ENCODE measurements at places on chromosomes 2 and 18.

DNA sequence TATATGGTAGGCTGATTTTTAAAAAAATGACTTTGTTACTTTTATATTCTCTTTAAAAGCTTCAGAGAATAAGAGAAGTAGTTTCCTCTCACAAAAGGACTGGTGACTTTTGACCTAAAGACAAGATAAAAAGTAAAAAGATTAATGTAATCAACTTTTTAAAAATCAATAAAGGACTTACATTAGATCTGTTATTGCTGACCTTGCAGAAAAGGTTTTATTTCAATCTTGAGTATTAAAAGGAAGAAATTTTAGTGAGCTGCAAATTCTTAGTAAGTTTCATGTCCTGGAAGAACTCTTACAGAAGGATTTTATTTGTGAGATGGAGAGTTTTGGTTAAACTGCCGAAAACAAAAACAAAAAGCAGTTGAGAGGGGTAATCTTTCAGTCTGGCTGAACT is 2.2 kb upstream of the GAREM1 start:
- DNase-seq = no peak

DNA sequence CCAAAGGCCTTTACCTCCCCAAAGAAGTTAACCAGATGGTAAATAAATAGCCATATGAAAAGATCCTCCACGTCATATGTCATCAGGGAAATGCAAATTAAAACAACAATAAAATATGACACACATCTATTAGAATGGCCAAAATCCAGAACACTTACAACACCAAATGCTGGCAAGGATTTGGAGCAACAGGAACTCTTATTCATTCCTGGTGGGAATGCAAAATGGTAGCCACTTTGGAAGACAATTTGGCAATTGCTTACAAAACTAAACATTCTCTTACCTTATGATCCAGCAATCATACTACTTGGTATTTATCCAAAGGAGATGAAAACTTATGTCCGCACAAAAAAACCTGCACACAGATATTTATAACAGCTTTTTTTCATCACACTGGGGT is 1.3 kb upstream of the TANK start:
- DNase-seq = no peak

DNA sequence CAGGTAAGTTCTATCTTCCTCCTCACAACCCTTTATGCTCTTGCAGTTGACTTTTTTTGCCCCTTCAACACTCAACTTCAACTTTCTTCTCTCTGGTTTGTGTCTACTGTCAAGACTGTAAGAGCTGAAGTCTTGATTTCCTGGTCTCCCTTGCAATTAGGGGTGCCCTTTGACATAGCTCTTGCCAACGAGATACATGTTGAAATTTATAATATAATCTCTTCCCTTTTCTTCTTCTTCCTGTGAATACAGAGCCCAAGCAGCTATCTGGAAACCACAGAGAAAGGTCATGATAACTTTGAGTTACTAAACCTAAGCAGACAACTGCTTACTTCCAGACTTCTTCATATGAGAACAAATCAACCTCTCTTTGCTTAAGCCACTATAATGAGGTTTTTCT is 163.5 kb downstream of the MC4R start:
- no peak for DNase-seq

DNA sequence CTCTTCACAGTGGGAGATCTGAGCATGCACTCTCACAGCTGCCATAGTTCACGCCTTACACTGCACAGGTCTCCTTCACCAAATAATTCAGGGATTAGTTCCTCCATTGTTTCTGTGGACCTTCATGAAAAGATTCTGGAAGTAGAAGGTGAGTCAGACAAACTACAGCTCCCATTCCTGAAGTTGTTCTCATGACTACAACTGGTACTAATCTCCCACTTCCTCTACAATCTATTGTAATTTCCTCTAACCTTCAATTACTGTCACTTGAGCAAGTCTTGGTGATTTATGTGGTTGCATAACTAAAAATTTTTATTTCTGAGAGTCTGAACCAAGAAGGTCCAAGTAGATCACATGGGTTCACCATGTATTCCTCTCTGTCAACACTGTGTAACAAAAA is 128.7 kb downstream of the XIRP2 start:
- no peak for DNase-seq

DNA sequence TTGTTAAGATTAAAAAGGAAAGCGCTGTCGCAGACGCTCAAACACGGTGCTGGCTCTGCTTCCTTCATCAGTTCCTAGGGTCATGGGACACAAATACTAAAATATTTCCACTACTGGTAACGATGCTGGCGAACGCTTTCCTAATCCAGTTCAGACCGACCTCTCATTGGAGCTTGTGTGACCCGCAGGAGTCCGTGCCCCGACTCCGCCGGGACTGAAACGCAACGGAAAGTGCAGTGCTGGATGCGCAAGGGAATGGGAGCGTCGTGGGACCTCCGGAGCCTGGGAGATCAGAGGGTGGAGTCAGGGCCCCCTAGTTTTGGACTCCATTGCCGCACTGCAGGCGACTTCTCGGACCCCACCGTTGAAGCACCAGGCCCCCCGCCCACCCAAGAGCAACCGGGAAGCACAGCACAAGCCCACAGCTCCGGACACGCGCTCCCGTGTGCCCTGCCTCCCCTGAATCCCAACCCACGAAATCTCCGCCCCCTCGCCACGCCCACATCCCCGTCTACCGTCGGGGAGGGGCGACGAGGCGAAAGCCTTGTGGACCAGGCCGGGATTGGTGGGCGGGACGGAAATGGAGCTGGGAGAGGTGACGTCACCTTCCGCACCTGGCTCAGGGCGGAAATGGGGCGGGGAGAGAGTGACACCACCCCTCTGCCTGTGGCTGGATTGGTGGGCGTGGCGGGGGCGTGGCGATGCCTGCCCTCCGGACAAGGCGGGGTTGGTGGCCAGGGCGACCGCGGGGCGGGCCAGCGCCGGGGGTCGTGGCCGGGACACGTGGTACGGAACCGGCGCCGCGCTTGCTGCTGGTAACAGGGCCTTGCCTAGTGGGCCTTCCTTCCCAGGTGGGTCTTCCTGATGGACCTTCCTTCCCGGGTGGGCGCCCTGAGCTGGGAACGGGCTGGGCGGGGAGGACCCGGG is at the start of gene CNDP2:
Gene CNDP2, plus strand, starts transcription at position 783 of the 927 bp plus-strand sequence. CDS start 3,611 bp downstream, outside the sequence.
- peak; percentile 83 for DNase-seq

DNA sequence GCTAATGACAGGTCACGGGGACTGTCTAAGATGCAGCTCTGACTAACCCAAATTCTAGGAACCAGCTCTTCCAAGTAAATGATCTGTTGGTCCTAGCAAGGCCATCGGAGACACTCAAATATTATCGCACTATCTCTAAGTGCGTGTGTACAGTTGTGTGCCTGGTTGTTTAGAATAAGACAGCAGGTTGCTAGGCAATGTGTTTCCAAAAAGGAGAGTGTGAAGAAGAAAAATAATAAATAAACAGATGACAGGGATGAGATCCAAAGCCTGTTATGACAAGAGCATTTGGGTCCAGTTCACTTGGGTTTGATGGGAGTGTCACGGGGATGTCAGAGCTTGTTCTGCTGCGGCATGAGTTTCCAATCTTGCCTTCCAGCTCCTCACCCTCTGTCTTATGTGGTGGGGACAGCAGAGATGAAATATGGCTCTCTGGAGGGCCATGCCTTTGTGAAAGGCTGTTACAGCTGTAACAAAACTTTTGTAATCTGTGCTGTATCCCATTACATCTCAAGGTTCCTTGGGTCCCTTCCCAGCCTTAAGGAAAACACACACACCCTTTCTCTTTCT is 127.5 kb upstream of the TNP1 start:
- no peak for DNase-seq

DNA sequence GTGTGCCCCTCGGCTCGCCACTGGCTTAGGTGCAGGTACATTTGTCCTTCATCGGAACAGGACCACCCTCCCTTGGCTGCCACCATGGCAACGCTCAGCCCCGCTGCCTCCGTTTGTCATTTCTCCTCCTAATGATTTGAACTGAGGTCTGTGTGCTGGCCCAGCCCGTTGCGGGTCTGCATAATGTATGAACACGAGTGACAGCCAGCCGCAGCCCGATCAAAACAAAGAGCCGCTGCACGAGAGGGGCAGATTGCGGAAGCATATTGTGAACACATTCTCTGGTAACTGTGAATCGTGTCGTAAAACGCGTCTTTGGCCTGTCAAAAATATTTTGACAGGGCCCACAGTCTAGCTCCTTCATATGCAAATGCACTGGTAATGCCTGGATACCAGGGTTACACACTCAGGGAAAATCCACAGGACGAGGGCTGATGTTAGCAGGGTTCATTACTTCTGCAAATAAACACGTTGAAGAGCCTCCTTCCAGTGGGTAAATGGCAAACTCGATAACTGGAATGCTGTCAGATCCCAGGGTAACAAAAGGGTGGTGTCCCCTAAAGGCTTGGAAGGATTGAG is 137.0 kb downstream of the AGAP1 start:
- DNase-seq = no peak

GRCh38 chr2:77018219-77018618 is 504.0 kb downstream of the LRRTM4 start:
- no peak for DNase-seq

GRCh38 chr2:197205585-197206215 is 104.9 kb downstream of the ANKRD44 start:
- no peak for DNase-seq

GRCh38 chr2:109131777-109132176 is 2.8 kb downstream of the SH3RF3 start:
- no peak for DNase-seq

- DNase-seq = no peak
Measured at GRCh38 chr2:69221960-69222751, 164.9 kb downstream of the GFPT1 start.

- DNase-seq = no peak
Measured at GRCh38 chr2:85861180-85861579, 27.6 kb downstream of the ST3GAL5 start.

- no peak for DNase-seq
Measured at GRCh38 chr18:66566616-66567015, 37.3 kb downstream of the CDH19 start.

GRCh38 chr18:48847807-48848486 is 102.8 kb downstream of the SMAD7 start:
- DNase-seq = no peak

GRCh38 chr2:235394278-235394828 is 99.5 kb upstream of the AGAP1 start:
- no peak for DNase-seq

DNA sequence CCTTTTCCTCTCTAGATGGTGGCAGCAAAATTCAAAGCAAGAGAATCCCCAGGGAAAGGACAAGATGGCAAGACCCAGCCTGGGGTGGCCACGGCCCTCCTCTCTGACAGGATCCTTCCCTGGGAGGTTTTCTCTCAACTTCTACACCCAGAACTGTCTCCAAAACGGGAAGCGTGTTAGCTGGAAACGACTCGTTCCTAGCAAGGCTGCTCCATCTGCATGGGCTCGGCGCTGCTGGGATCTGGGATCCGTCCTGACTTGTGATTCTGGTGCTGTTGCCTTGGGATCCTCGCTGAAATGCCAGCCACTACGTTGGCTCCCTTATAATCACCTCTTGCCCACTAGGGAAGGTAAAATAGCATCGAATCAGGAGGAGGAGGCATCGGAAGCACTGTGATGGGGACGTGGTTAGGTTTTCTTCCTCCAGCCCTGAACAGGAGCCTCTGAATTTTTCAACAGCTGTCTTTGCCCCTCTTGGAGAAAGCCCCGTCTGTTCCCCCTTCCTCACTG is 514.8 kb upstream of the MYT1L start:
- DNase-seq = no peak

DNA sequence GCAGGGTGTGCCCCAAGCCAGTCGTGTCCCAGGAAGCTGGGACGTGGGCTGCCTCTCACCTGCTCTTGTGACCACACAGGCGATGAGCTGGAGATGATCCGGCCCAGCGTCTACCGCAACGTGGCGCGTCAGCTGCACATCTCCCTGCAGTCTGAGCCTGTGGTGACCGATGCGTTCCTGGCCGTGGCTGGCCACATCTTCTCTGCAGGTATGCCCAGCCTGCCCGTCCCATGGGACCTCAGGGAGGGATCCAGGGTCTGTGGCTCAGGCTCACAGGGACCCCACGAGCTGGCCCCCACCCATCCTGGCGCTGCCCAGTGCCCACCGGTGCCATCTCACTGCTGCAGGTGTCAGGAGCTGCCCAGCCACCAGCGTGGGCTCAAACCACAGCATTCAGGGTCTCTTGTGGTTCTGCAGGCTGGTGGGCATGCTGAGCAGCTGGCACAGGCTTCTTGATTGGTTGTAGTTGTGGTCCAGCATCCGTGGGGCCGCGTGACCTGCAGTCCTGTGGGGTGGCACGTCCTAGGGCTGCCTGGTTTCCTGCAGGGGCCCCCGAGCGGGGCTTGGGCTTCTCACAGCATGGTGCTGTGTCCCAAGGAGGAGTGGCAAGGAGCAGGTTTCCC is 3.8 kb downstream of the BOK start:
- DNase-seq = no peak

DNA sequence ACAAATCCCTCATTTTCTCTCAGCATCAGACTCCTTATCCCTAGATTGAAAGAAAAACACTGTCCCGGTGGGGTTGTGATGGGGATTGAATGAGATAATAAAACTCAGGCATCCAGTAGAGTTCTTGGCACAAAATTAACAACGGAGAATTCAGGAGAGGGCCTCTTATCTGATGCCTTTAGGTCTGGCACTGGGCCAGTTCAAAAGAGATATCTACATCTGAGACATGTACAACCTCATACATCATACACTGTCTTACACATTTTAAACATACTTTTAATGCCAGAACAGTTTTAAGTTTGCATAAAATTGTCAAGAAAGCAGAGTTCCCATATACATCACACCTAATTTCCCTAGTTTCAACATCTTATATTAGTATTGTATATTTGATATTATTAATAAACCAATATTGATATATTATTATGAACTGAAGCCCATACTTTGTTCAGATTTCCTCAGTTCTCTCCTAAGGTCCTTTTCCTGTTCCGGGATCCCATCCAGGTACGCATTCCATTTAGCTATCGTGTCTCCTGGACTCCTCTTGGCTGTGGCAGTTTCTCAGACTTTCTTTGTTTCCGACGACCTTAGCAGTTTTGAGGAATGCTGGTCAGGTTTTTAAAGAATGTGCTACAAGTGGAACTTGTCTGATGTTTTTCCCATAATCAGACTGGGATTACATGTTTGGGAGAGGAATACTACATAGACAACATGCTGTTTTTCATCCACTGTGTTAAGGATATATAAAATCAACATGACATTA is 27.8 kb downstream of the NXPH2 start:
- DNase-seq = no peak

GRCh38 chr2:180334514-180334913 is 327.4 kb upstream of the CWC22 start:
- DNase-seq = peak; percentile 53

DNA sequence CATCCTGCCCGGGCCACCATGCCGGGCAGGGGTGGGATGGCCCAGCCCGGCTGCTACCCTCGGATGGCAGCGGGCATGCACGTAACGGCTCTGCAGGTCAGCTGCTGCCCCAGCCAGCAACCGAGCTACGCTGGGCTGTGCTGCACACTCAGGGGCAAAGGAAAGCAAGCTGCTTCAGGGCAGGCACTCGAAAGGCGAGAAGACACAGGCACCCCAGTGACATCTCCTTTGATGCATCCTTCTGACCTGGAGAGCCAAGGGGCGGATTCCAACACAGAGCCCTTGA is 8.8 kb downstream of the HDAC4 start:
- no peak for DNase-seq

GRCh38 chr2:132953771-132954170 is 283.8 kb upstream of the LYPD1 start:
- no peak for DNase-seq

- no peak for DNase-seq
Measured at GRCh38 chr18:42196651-42197050, 241.6 kb downstream of the PIK3C3 start.

GRCh38 chr18:45984546-45985235 is 17.6 kb upstream of the EPG5 start:
- no peak for DNase-seq

- DNase-seq = peak; percentile 52
Measured at GRCh38 chr18:46009125-46009840, 42.2 kb upstream of the EPG5 start.

- no peak for DNase-seq
Measured at GRCh38 chr2:88659538-88659915, 31.9 kb upstream of the RPIA start.
